Fibroblast of skin of scalp (primary cell): ENCODE measurements at places on chromosomes 11 and 22.
A peak's percentile ranks its signal among the peaks of the same experiment; 100 is the strongest.

GRCh38 chr11:6400431-6401345 lies 10.4 kb downstream of the SMPD1 start:
- no peak for DNase-seq

- DNase-seq: peak; percentile 63
Observed at GRCh38 chr11:68677432-68677831, 6.9 kb upstream of the GAL start.

- no peak for DNase-seq
Observed at GRCh38 chr22:24424901-24425775, 2.3 kb upstream of the ADORA2A start.

GRCh38 chr11:24206030-24206429 lies 290.8 kb upstream of the LUZP2 start:
- no peak for DNase-seq

GRCh38 chr11:72737336-72737735 lies 14.9 kb downstream of the ARAP1 start:
- DNase-seq: no peak

DNA sequence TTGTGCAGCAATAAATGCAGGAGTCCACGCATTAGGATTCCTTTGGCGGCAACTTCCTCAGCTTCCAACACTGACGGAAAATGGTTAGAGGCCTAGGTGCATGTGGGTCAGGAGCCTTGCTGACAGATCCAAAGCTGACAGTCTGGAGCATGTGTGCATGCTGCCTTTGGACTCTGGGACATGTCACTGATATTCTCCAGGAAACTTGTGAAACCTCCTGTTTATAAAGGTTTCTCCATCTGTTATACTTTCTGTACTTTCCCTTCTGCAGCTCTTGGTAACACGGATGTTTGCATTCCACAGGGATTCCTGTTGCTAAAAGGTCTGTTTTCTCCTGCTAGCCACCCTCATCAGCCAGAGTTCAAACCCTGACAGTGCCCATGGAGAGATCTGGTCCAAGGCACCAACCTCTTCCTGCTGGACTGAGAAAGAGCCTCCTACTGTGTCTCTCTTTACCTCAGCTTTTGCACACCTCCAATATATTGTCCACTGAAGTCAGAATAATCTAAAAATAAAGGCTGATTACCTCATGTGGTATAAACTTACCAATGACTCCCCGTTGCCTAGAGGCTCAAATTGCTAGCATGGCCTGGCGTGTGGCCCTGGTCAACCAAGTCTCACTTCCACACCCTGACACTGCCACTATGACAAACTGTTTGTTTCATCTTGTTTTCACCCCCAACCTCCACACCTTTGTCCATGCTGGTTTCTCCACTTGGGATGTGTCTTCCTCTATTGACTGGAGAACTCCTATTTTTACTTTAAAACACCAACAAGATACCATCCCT lies 31.1 kb upstream of the LYVE1 start:
- DNase-seq: no peak

DNA sequence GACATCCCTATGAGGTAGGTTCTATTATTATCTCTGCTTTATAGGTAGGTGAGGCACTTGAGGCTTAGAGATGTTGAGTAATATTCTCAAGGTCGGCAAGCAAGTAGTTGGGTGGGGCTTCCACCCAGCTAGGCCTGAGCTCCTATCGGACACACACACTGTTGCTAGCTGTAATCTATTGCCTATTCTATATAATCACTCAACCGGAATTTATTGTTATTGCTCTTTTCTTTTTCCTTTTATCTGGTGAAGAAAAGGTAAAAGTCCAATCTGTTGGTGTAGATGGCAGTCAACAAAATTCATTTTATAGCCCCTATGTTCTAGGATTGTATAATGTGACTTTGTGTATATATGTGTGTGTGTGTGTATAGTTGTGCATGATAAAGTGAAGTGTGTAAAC lies 3.4 kb downstream of the OR9Q2 start:
- DNase-seq: no peak

- DNase-seq: peak; percentile 79
Observed at GRCh38 chr11:4072668-4073285, 21.8 kb upstream of the RRM1 start.

DNA sequence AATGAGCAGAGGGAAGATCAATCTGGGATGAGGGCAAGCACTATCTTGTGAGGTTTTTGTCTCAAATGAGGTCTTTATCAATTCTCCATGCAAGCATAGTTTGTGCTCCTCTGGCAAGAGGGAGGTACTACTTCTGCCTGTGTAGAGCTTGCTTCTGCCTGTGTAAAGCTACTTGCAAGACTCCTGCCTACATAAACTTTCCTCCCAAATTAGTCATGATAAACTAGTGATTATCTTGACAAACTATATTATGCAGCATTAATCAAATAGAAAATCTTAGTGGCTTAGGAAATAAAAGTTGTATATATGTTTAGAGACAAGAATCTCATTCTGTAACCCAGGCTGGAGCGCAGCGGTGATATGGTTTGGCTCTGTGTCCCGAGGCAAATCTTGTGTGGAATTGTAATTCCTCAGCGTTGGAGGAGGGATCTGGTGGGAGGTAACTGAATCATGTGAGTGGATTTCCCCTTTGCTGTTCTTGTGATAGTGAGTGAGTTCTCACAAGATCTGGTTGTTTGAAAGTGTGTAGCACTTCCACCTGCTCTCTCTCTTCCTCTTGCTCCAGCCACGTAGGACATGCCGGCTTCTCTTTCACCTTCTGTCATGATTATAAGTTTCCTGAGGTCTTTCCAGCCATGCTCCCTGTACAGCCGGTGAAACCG lies 8.0 kb upstream of the MMP10 start:
- DNase-seq: no peak

GRCh38 chr11:68993546-68993945 lies 12.8 kb upstream of the MRGPRD start:
- DNase-seq: no peak

DNA sequence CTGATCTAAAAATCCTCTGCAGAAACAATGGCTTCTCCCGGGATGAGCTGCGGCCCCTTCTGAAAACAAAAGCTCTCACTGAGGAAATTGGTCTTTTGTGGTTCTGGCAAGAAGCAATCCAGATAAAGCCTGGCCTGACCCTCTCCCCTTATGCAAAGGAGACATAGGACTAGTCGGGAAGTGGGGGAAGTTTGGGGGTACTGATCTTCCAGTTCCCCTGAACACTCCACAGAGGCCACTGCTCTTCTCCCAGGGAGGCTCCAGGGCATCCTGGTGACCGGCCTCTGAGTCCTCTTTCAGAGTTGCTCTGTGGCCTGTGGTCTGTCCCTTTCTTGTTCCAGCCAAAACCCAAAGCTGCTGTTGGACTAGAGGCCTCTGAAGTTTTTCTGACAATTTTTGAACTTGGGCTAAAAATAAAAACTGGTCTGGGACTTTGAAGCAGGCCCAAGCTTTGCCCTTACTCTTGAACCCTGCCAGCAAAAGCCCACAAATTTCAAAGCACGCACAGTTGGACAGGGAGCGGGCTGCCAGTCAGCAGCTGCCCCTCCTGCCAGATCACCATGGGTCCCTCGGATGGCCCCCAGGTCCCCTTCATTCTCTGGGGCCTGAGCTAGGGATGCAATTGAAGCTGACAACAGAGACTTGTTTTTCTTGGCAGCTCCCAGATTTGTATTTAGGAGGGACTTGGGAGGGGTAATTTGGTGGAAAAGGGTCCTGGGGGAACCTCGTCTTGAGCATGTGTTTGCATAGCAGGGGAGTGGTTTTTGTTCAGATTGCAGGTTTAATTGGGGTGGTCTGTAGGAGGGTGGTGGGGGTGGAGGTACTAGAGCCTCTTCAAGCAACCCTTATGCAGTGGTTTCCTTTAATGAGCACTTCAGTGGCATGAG lies 381.6 kb upstream of the CADM1 start:
- no peak for DNase-seq

- DNase-seq: no peak
Observed at GRCh38 chr11:106275151-106275550, 197.7 kb downstream of the AASDHPPT start.

- DNase-seq: peak; percentile 80
Observed at GRCh38 chr22:42969348-42969975, 45.5 kb downstream of the PACSIN2 start.

DNA sequence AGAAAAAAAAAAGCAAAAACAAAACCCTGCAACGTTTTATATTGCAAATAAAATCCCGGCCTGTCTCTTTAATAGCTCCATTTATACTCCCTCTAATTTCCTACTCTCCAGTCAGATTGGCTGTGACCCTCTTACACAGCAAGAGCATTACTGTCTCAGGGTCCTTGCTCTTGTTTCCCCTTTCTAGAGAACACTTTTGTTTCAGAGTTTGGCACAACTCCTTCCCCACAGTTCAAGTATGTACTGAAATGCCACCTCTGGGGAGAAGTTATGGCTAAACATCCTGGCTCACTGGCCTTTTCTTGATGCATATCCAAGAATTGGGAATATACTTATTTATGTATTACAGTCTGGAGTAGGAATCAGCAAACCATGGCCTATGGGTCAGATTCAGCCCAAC lies 2.6 kb downstream of the CASP12 start:
- no peak for DNase-seq

GRCh38 chr11:118111019-118111743 lies 24.4 kb upstream of the SMIM35 start:
- no peak for DNase-seq

- DNase-seq: no peak
Observed at GRCh38 chr11:2752923-2753322, 53.1 kb upstream of the KCNQ1OT1 start.

DNA sequence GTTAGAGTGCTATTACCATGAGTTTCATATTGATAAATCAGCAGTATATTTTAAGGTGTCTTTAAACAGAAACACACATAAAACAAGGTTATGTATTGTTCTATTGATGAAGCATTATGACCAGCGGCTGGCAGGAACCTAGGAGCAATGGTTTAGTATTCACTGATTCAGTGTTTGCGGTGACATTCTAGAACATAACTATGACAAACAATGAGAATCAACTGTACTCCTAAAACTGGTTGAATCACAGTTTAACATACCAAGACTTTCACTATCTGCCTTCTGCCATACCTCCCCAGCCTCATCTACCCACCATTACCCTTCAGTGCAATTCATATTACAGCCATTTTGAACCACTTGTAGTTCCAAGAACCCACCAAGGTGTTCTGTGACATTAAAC lies 8.8 kb downstream of the HOATZ start:
- DNase-seq: no peak

- no peak for DNase-seq
Observed at GRCh38 chr11:63804259-63804658, 9.0 kb upstream of the SPINDOC start.

DNA sequence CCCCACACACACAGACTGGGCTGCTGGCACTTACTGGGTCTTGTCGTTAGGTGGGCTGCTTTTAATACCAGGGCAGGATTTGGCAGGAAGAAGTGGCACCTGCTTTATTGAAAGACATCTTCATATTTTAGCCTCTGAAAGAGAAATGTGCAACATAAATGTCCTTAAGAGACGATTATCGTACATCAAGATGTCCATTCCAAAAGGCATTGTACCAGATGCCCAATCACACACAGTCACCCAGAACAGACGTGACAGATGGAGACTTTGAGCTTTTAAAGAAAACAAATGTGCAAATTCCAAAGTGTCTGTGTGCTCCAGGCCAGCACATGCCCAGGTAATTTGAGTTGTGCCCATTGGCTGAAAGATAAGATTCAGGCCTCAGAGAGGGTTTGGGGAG lies 155.7 kb downstream of the RRAS2 start:
- DNase-seq: no peak

DNA sequence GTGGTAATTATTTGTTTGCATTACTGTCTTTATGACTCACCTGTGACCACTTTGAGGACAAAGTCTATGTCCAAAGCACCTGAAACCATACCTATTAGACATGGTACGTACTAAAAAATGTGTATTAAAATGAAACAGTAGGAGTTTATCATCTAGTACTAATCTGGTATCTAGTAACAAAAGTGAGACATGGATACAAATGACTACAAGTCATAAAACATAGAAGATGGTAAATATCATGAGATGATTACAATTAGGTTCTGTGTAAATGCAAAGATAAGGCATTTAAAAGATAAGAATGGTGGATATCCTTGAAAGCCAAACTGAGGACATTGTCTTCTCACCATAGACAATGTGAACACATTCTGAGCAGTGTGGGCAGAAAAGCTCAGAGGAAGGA lies 113.5 kb upstream of the GUCY1A2 start:
- DNase-seq: no peak

GRCh38 chr11:119222308-119222707 lies 16.2 kb downstream of the CBL start:
- peak; percentile 57 for DNase-seq

GRCh38 chr22:33958741-33959140 lies 38.5 kb upstream of the LARGE1 start:
- DNase-seq: no peak

DNA sequence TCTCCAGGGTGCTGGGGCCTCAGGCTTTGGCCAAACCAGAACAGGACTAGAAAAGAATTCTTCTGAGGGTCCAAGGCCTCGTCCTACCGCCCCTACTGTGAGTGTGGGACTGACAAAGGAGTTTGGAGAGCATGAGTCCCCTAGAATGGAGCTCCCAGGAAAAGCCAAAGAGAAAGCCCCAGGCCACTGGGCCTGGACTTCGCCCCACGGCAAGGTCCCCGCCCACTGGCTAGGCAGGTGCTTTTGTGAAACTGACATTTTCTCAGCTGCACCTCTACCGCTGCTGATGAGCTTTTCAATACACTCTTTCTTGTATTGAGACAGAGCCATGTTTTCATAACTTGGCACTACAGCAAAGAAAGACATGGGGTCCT lies 9.7 kb upstream of the FGF3 start:
- no peak for DNase-seq

GRCh38 chr22:26432619-26433311 lies 3.7 kb downstream of the ASPHD2 start:
- DNase-seq: no peak

DNA sequence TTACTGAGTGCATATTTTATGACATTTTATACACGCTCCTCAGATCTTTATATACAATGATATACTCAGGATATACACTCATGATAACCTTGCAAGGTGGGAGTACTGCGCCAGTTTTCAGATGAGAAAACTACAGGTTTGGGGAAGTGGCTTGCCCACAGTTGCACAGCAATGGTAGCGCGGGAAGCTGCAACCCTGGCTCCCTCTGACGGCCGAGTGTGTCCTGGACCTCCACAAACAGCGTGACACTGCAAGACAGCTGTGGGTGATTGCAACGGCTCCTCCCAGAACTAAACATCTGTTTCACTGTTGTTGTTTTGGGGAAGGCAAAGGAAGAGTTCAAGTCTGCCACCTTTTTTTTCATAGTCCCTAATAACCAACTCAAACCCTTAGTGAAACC lies 47.0 kb downstream of the PACSIN2 start:
- DNase-seq: peak; percentile 44

DNA sequence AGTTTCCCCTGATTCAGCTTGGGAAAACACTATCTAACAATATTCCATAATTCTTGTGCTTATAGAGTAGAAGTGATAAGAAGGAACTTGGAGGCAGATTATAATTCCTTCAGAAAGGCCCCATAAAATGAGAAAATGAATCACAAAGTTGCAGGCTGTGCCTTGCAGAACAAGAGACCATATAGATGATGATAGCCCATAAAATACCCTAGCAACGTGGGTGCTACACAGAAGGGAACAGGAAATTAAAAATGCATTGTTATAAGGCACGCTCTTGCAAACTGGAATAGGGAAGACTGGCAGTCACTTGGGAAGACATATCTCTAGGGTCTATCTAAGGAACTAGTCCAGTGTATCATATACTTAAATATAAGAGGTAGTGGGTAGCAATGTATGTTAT lies 67.6 kb downstream of the KIF18A start:
- DNase-seq: no peak
